ENCODE measurements at places on chromosomes 4 and X. TPM values are rescaled to one million over a fixed set of nuclear protein-coding genes. Genes with fewer than 3 reads are reported as not detected.

Gene MAGEA11
- polyA plus RNA-seq, result not detected

Gene ZNF827
- polyA plus RNA-seq, result 31.4 TPM

Gene SPARCL1
- polyA plus RNA-seq, result 8.8 TPM

Gene UNC5C
- polyA plus RNA-seq, result 42.0 TPM

Gene INTU
- polyA plus RNA-seq, result 23.0 TPM

Gene KIF4A
- 17.0 TPM for polyA plus RNA-seq

Gene UGT2B17
- not detected for polyA plus RNA-seq

Gene USP26
- not detected for polyA plus RNA-seq

Gene PRR32
- polyA plus RNA-seq, result not detected

Gene COX7B2
- polyA plus RNA-seq, result not detected

Gene PABPC1L2B
- polyA plus RNA-seq, result not detected

Gene SLC9B1
- polyA plus RNA-seq, result 2.4 TPM

Gene FGF2
- polyA plus RNA-seq, result 8.0 TPM

Gene VCX
- polyA plus RNA-seq, result not detected

Gene PHEX
- polyA plus RNA-seq, result 0.47 TPM

Gene TMEM156
- polyA plus RNA-seq, result 2.7 TPM

Gene CTAG1B
- polyA plus RNA-seq, result not detected

Gene TEX13D
- polyA plus RNA-seq, result not detected

Gene ALAS2
- polyA plus RNA-seq, result 10.8 TPM

Gene CXorf58
- 0.34 TPM for polyA plus RNA-seq

Gene SMARCA1
- polyA plus RNA-seq, result 106 TPM

Gene ASB12
- polyA plus RNA-seq, result 0.52 TPM

Gene KCTD8
- 3.5 TPM for polyA plus RNA-seq
